GM20000 (cell line): ENCODE measurements at places on chromosomes 16 and 17.

- DNase-seq = no peak
These were observed 20.9 kb downstream of the COTL1 start for GRCh38 chr16:84596801-84597527.

DNA sequence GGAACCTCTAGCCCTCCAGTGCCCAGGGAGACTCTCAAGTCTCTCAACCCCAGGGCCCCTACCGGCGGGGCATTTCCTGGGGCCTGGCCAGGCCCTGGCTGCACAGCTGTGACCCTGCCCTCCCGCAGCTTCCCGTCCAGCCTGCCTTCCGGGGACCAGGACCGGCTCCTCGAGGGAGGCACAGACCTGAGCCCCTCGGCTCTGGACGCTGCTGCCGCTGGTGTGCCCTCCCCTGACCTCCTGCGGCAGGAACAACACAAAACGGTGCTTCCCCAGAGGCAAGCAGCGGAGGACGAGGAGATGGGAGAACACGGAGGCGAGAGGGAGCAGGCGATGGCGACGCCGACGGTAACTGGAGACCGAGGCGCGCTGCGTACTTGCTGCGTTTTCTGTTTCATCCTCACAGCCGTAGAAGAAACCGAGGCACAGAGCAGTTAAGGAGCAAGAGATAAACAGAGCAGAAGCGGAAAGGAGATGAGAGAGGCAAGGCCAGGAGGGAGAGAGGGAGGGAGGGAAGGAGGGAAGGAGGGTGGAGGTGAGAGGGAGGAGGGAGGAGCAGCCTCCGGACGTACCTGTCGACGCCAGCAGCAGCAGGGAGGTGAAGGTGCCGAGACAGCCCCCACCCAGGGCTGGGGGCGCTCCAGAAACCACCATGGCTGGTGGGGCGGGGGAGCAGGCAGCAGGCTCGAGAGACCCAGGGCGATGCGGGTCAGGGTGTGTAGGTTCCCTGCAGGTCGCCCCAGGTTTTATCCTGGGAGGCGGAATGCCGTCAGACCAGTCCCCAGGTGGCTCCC is at the start of gene PRSS22:
Gene PRSS22, minus strand, starts transcription at position 720 of the 794 bp plus-strand sequence. Its CDS starts 66 bp downstream, at position 654.
- no peak for DNase-seq

- no peak for DNase-seq
These were observed 19.5 kb downstream of the CBX4 start for GRCh38 chr17:79819534-79820276.

DNA sequence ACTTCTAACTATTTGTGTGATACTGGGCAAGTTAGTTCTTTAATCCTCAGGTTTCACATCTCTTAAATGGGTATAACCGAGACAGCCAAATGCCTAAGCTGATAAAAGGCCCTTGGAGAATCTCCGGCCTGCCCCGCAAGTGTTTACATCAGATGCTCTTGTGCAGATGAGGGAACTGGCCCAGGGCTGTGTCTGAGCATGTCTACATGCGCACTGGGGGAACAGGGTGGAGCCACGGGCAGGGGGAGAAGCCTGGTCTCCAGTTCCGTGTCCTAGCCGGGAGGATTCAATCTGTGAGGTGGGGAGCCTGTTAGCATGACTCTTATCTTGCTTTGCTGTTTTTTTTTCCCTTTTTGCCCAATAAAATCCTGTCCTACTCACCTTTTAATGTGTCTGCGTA is 222.9 kb downstream of the CDH8 start:
- no peak for DNase-seq

DNA sequence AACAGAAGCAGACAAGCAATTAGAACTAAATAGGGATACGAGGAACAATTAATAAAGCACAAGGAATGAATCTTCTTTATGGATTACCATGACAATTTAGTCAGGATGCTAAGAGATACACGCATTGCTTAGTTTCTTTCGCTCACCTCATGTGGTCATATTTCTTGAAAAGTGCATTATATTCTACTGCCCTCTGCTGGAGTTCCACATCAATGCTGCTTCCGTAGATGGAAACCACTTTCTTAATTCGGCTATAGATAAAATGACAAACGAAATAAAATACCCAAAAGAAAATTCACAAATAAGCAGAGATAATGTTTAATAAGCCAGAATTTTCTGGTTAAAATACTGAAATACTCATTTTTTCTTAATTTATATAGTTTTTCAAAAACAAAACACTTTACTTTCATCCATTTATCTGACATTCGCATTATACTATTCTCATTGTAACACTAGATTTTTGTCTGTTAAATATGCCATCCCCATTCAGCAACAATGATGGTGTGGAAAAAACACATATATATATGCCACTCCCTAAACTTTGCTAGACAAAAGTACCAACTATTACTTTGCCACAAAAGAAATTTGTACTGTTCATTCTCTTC is 22.0 kb upstream of the PHLPP2 start:
- DNase-seq = peak; percentile 39
